ENCODE measurements at places on chromosomes 6 and 20.

- DNase-seq, result no peak
Measured at GRCh38 chr6:132712366-132712765, 1.5 kb downstream of the VNN1 start.

- no peak for DNase-seq
Measured at GRCh38 chr6:136719280-136720044, 72.8 kb downstream of the MAP3K5 start.

GRCh38 chr6:163717106-163717764 lies 302.7 kb downstream of the QKI start:
- DNase-seq, result no peak

DNA sequence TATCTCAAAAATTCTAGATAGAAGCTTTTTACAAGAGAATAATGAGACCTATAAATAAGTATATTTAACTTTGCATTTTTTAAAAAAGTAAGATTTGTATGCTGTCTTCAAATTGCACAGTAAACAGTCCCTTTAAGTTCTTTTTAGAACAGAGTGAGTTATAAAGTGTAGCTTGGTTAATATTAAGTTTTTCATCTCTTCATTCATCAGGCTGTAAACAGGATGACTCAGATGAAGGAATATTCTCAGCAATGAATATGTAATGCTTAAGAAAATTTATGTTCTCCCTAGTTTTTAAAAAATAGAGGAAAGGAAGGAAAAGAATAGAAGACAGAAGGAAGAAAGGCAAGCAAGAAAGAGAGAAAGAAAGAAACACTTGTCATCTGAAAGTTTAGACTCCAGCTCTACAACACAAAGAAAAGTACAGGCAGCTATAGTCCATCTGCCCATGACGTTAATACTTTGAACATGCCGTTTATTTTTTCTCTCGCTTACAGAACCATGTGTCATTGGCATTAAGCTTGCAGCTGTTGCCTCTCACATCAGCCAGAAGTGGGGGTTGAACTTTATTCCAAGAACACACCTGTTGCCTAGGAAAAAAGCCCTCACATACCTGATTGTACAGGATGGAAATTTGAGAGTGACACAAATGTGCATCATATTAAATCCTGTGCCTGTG lies 36.1 kb downstream of the CAP2 start:
- DNase-seq, result no peak

DNA sequence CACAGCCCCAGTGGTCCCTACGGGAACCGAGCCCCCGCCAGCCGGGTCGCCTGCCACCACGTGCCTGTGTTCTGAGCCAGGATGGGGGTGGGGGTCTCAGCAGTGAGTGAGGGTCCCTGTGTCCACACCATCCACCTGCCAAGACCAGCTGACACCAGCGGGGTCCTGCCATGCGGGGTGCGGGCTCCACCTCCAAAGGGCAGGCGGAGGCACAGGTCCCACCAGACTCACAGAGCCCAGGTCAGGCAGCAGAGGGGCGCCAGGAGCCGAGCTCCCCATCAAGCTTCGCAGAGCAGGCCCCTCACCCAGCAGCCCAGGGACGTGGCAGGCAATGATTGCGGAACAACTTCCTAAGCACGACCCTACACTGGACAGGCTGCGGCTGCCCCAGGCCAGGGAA lies 50.5 kb downstream of the KCNQ2 start:
- DNase-seq, result no peak

- no peak for DNase-seq
Measured at GRCh38 chr20:62347445-62347844, 19.7 kb downstream of the LAMA5 start.

- no peak for DNase-seq
Measured at GRCh38 chr6:159008656-159009288, 8.8 kb upstream of the RSPH3 start.

DNA sequence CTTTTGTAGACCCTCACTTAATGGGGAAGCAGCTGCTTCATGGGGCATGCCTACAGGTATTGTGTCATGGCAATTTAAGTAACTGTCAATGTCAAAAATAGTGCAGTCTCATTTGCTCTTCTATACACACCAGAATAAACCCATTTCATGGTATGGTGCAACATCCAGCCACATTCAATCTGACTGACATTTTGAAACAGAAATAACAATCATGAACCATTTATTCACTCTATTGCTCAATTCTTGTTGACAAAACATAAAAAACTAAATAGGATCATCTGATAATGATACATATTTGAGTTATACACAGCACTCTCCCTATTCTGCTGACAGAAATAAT lies 122.9 kb downstream of the MAP7 start:
- DNase-seq, result no peak

- no peak for DNase-seq
Measured at GRCh38 chr6:44061375-44062104, 65.7 kb downstream of the MRPL14 start.
